Ureter (tissue), 1 donor: ENCODE measurements at places on chromosomes 12 and 14. TPM values are rescaled to one million over a fixed set of nuclear protein-coding genes. Genes with fewer than 3 reads are reported as not detected.

GRCh38 chr12:119668324-119668841 is 450 bp downstream of the PRKAB1 start:
- DNase-seq, result no peak

- DNase-seq, result no peak
Measured at GRCh38 chr12:94405413-94406116, 54.1 kb downstream of the CEP83 start.

- no peak for DNase-seq
Measured at GRCh38 chr12:24078318-24078765, 128.9 kb upstream of the SOX5 start.

DNA sequence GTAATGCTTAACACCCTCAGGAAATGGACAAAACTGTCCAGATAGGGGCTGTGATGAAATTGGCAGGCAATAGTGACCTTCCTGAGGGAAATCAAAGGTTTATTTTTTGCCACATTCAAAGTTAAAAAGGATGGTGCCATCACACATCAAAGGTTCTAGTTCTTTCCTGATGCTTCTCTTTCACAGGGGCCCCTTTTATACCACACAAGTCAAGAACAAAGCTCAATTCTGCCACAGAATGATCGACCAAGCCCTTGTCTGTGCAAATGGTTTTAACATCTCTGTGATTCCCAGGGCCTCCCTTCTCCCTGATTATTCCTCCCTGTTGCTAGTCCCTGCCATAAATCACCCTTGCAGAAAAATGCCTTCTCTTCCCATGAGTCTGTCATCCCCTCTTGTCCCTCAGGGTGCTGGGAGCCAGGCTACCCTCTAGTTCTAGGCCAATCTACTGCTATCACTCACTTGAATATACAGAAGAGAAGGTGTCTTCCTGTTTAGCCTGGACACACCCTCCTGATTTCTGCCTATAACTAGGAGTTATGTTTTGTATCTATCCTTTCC is 22.7 kb downstream of the SMCO2 start:
- DNase-seq, result no peak

GRCh38 chr14:77041881-77042545 is 13.5 kb upstream of the IRF2BPL start:
- DNase-seq, result peak; percentile 63

DNA sequence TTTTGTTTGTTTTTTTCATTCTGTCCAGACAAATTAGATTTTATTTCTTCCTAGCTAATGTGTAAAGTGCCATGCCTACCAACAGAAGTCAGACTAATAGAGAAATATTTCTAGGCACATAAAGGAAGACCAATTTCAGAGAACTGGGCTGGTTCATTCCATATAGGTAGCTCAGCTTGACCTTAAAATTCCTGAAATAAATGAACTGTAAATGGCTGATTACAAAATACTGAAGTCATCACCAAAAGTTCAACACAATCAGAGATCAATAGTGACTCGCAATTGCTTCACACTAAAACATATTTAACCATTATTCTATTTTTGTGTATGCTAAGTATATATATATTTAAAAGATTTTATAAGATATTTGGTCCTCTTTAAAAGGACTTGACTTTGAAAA is 34.2 kb downstream of the PTPRB start:
- DNase-seq, result no peak

DNA sequence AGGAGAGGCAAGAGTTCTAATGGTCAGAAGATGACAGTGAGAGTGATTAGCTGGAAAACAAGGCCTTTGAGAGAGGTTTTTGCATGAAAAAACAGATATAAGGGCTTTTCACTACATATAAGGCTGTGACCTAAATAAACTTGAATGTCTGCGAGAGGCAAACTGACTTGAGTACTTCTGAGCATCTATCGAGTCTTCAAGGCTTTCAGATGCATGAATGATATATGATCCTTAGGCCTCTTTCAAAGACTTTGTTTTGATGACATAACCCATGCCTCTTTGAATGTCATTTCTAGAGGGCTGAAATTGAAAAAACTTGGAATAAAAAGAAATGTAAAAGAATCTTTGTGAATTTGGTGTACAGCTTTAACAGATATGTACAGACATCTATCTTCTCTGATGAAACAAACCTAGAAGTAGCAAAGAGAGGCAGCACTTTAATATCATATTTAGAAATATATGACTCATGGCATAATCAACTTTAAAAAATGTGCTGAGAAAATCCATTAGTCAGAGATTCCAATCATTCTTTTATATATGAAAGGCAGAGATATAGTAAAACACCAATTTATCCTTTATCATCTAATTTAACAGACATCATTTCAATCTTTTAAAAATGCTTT is 72.6 kb downstream of the PPM1H start:
- DNase-seq, result no peak

GRCh38 chr14:89164168-89165073 is 252.6 kb downstream of the FOXN3 start:
- DNase-seq, result no peak

GRCh38 chr12:124536641-124537040 is 30.8 kb downstream of the NCOR2 start:
- DNase-seq, result no peak

DNA sequence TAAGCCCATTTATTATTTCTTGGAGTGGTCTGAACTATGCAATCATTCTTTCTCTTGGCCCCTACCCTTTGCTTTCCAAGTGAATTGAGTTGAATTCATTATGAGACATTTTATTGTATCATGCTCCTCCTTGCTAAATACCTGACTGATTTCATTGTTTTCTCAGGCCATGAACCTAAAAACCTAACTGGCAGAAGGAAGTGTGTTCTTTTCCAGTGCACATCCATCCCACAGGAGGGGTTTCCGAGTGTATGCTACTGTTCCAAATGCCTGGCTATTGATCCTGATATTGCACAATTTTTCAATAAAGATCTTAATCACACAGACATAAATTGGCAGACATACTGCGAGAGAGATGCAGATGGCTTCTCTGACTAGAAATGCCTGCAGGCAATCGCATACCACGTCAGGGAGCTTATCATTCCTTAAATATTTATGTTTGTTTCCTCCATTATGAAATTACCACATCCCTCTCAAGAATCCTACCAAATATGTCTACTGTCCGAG is 162.2 kb upstream of the EGLN3 start:
- no peak for DNase-seq

DNA sequence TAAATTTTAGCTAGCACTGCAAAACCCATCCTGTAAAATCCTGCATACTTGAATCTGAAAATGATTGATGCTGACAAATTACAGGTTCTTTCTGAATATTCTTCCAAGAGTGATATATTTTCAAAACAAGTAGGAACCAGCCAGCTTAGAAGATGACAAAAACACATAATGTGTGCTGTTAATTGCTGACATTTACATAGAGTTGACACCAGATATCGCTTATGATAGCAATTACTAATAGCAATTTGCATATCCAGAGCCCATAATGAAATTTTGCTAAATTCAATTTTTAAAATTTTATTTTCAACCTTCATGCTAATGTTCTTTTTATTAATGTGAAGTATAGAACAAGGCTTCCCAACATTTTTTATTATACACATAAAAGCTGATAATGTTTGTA is 284.5 kb downstream of the SEC23A start:
- no peak for DNase-seq

GRCh38 chr14:26606729-26607312 is 9.0 kb upstream of the NOVA1 start:
- no peak for DNase-seq

DNA sequence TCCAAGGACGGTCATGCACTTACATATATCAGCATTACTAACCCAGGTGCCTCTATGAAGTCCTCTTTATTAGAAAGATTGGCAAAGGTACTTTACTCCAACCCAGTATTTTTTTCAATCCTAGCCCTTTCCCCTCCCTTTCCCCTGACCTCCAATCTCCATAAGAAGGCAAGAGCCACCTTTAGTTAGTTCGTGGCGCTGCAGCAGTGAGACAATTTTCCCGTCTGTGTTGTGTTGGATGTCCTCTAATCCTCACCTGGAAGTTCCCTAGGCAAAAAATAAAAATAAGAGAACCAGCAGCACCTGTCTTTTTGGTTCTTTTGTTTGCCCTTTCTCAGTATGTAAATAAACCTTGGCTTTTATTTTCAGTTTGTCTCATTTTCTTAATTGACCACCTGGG is 439.6 kb upstream of the LRFN5 start:
- no peak for DNase-seq

GRCh38 chr14:94601884-94602391 is 10.3 kb upstream of the SERPINA3 start:
- peak; percentile 74 for DNase-seq

DNA sequence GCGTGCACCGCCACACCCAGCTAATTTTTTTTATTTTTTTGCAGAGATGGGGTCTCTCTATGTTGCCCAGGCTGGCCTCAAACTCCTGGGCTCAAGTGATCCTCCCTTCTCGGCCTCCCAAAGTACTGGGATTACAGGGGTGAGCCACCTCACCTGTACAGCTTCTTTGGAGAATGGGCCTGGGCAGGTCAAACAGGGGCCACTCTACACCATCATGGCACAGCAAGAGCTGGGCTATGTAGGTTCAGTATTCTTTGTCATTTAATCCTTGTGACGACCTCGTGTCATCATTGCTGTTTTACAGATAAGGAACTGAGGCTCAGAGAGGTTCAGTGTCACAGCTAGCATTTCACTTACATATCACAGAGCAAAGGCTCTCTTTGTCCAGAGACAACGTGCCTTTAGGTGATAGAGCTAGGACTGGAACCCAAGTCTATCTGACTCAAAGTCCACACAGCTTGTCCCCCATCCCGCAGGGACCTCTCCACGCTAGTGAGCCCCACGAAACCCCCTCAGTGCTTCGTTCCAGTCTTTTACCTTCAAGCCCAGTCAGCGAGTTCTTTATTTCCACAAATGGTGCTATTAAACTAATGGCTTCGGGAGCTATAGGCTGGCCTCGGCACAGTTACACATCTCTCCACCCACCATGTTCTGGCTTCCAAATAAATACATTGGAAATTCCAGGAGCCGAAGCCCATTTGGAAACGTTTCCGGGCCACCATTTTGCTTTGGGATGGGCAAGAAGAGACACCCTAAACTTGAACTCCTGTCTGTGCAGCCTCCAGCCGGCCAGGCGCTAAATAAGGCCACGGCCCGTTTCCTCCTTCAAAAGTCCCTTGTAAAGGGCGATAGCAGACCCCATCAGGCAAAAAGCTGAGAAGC is 660 bp upstream of the MAP1LC3B2 start:
- no peak for DNase-seq

DNA sequence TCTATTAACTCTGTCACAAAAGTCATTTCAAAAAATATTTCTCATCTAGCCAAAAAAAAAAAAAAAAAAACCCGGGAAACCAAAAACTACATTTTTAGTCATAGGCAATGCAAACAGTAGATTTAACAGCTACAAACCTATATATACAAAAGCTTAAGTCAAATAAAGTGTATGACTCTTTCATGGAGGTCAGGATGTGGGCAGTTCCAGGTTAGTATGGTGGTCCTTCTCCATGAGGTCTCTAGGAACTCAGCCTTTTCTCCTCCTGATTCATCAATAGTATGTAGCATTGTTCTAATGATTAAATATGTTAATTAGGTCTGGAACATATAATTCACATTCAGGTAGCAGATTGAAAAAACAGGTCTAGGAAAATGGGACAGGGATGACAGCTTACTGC is 586.5 kb downstream of the SLC16A7 start:
- DNase-seq, result no peak

GRCh38 chr12:49232940-49233841 is 31.7 kb upstream of the TUBA1C start:
- peak; percentile 65 for DNase-seq

DNA sequence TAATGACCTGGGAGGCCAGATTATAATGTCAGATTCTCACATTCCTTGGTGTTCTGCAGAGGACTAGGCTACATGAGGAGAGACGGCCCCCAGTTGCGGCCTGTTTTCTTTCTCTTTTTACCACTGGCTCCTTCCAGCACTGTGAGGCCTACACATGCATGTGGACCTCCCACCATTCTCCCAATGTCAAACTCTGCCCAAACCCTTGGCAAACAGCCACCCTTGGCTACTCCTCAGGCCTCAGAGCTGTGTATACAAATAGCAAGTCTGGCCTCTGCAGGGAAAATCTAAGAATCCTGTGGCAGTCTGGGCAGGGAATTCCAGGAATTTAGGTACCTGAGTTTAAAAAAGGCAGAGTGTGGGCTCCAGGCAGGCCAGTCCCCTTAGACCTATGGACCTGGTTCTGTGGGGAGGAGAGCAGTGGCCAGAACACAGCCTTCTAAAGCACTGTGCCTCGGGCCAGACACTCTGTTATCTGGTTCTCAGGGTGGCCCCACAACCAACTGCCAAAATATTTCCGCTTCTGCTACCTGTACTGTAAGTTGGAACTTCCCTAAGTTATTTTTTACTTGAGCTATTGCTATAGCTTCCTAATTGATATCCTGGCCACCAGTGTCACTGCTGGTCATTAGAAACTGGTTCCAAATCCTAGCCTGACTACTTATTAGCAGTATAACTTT is 19.9 kb upstream of the NEDD1 start:
- no peak for DNase-seq

DNA sequence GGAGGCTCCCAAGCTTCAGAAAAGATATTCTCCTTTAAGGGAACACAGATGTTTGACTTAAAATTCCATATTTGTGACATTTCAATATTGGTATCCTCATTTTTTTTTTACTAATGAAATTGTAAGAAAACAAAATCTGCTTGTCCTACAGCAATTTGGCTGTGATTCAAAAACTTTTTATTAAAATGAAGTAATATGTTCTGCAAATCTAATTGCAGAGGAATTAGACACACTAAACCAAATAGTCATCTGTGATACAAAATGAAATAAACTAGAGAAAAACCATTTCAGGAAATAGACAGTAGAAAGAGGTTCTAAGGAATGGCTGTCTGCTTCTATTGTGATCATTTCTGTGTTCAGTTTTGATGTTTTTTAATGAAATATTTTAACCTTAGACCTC is 50.1 kb upstream of the HIF1A start:
- DNase-seq, result no peak

DNA sequence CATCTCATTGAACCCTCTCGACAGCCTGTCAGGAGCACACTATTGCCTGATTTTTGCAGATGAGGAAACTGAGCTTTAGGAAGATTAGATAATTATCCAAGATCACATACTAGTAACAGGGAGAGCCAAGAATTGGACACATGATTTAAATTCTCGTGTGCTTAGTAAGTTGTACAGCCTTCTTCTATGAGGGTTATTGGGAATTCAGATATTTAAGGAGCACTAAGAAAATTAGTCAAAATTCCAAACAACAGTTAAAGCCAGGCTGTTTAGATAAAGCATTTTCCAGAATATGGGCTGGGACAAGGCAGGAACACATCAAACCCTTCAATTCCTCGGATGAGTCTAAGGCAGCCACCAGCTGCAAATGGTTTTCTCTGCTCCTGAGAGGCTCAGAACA is 148.8 kb downstream of the TMEM30B start:
- no peak for DNase-seq

UNC79 gene
- not detected for total RNA-seq

IRAK3 gene
- total RNA-seq, result 23.1 TPM

CAMKK2 gene
- total RNA-seq, result 38.8 TPM

CKAP4 gene
- total RNA-seq, result 39.7 TPM

AQP2 gene
- total RNA-seq, result 0.70 TPM

IGF1 gene
- 9.2 TPM for total RNA-seq

RIMBP2 gene
- total RNA-seq, result 0.57 TPM

P2RX4 gene
- 28.0 TPM for total RNA-seq

ABCD2 gene
- 4.6 TPM for total RNA-seq

CLEC6A gene
- not detected for total RNA-seq

SLC35F4 gene
- total RNA-seq, result not detected

CRIP1 gene
- total RNA-seq, result 127 TPM
